Endodermal cell (in vitro differentiated cells): ENCODE measurements at places on chromosomes 1 and 21. TPM values are rescaled to one million over a fixed set of nuclear protein-coding genes. Genes with fewer than 3 reads are reported as not detected.

- H3K27ac ChIP-seq, result no peak overlapping the region
- H3K4me3 ChIP-seq, result no peak overlapping the region
- H3K4me1 ChIP-seq, result no peaks in the 10 kb centered on the region
- no peaks in the 10 kb centered on the region for H3K27me3 ChIP-seq
- no peak for DNase-seq
- H3K36me3 ChIP-seq, result no peaks in the 10 kb centered on the region
Observed at GRCh38 chr21:45891388-45892155, 90.0 kb upstream of the COL6A1 start.

DNA sequence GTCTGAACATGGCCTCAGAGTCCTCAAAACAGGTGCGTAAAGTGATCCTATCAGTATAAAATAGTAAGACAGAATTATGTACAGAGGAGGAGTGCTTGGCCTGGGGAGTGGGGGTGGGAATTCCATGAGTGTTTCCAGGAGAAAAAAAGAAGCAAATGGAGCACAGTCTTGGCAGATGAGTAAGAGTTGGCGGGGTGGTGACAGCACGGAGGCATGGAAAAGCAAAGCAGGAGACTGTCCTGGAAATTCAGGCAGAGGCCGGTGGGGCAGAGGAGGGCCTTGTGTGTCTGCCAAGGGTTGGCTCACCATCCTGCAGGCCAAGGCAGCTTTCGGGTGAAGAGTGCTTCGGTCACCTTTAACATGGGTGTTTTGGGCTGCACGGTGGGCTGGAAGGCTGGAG is 63.4 kb downstream of the OPTC start:
- H3K36me3 ChIP-seq, result no peaks in the 10 kb centered on the region
- DNase-seq, result no peak
- no peaks in the 10 kb centered on the region for H3K27me3 ChIP-seq
- H3K4me1 ChIP-seq, result peaks cover 7% of the 10 kb centered on the region

- H3K4me3 ChIP-seq, result no peak overlapping the region
- H3K27ac ChIP-seq, result no peak overlapping the region
- H3K4me1 ChIP-seq, result no peaks in the 10 kb centered on the region
- DNase-seq, result no peak
Observed at GRCh38 chr1:6638226-6638625, 13.6 kb downstream of the THAP3 start.

- H3K4me3 ChIP-seq, result no peak overlapping the region
- H3K36me3 ChIP-seq, result no peaks in the 10 kb centered on the region
- H3K4me1 ChIP-seq, result no peaks in the 10 kb centered on the region
- DNase-seq, result no peak
- no peak overlapping the region for H3K27ac ChIP-seq
Observed at GRCh38 chr1:33735624-33736023, 128.3 kb upstream of the HMGB4 start.

The MIXL1 gene
- 15.6 to 44.5 TPM (median 16.8 TPM) in 3 replicates for total RNA-seq

DNA sequence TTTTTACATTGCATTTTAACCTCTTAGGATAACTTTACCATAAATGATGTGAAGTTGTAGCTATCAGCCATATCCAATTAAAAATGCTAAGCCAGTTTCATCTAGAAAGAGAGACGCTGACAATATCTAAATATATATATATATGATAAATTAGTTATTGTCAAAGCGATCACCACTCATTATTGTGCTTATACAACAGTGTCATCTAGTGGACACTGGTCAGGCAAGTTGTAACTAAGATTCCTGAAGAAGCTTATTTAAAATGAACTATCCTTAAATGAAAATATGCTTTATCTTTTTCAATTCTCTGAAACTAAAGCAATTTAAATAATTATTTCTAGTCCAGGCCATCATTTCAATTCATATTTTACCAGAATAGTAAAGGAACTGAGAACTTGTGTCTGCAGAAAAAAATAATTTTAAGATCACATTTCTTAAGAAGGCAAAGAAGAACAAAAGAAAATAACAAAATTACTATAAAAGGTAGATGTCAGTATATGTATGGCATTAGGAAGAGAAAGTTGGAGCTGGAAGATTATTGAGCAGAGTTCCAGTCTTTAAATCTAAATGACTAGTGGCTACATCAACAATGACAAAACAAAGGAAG is 193.3 kb upstream of the SNX7 start:
- no peak for DNase-seq
- no peaks in the 10 kb centered on the region for H3K4me1 ChIP-seq
- no peak overlapping the region for H3K4me3 ChIP-seq
- no peak overlapping the region for H3K27ac ChIP-seq

The NID1 gene
- total RNA-seq, result 12.3 to 14.8 TPM (median 12.7 TPM) in 3 replicates

DNA sequence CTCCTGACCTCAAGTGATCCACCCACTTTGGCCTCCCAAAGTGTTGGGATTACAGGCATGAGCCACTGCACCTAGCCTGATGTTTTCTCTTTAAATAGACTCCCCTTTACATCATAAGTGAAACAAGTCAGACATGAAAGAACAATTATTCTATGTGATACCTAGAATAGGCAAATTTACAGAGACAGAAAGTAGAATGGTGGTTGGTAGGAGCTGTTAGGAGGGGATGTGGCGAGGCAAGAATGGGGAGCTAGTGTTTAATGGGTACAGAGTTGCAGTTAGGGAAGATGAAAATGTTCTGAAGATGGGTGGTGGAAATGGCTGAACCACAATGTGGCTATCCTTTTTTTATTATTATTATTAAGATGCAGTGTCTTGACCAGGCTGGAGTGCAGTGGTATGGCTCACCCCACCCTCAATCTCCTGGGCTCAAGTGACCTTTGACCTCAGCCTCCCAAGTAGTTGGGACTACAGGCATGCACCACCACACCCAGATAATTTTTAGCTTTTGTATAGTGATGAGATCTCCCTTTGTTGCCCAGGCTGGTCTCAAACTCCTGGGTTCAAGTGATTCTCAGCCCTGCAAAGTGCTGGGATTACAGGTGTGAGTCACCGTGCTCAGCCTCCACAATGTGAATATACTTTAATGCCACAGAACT is 28.4 kb downstream of the ELF3 start:
- no peak overlapping the region for H3K4me3 ChIP-seq
- no peaks in the 10 kb centered on the region for H3K27me3 ChIP-seq
- H3K36me3 ChIP-seq, result no peaks in the 10 kb centered on the region
- no peak overlapping the region for H3K27ac ChIP-seq
- DNase-seq, result no peak

DNA sequence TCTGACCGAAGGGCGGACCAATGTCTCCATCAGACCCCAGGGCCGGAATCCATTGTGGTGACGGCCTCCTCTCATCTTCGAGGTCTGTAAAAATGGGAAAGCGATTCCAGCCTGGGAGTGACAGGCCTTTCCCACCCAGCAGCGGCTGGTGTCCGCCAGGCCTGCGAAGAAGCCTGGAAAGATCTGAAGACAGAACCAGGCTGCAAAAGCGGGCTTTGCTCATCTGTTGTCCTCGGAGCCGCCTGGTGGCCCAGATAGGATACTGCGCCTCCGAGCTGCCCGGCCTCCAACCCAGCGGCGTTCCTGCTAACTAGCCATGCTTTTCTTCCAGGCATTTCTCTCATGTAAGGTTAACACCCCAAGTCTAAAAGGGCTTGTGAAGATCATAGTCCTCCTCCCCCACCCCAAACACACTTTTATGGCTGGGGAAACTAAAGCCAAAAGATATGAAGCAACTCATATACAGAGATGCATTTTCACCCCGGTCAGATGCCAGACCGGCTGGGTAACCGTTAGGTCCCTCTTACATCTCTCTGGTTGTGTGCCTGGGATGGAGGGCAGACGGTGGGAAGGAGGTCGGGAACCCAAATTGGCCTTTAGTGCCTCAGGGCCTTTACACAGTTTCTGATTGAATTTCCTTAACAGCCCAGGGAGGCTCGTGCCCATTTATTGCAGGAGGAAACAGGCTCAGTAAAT is 1.9 kb upstream of the DHRS3 start:
- H3K27me3 ChIP-seq, result peaks cover 24% of the 10 kb centered on the region
- DNase-seq, result peak; percentile 96
- H3K4me1 ChIP-seq, result peaks cover 4% of the 10 kb centered on the region
- peak overlapping the region; percentile 96 for H3K4me3 ChIP-seq
- H3K27ac ChIP-seq, result no peak overlapping the region
- H3K36me3 ChIP-seq, result no peaks in the 10 kb centered on the region

The CFHR2 gene
- total RNA-seq, result not detected in 3 replicates

The LRRC53 gene
- not detected in 2 replicates for total RNA-seq

GRCh38 chr1:192588546-192588945 is 13.0 kb downstream of the RGS1 start:
- no peaks in the 10 kb centered on the region for H3K4me1 ChIP-seq
- H3K4me3 ChIP-seq, result no peak overlapping the region
- no peak for DNase-seq
- no peaks in the 10 kb centered on the region for H3K36me3 ChIP-seq
- no peaks in the 10 kb centered on the region for H3K27me3 ChIP-seq
- no peak overlapping the region for H3K27ac ChIP-seq

- H3K27me3 ChIP-seq, result no peaks in the 10 kb centered on the region
- H3K4me1 ChIP-seq, result peaks cover 4% of the 10 kb centered on the region
- H3K27ac ChIP-seq, result peak within 1 kb of the TSS; percentile 100
- H3K36me3 ChIP-seq, result peaks cover 29% of the 10 kb centered on the region
- H3K4me3 ChIP-seq, result peak within 1 kb of the TSS; percentile 94
- peak; percentile 65 for DNase-seq
Observed at GRCh38 chr1:228487336-228488124, at the start of gene RNF187. Gene RNF187, plus strand, starts transcription at chr1:228487382.

DNA sequence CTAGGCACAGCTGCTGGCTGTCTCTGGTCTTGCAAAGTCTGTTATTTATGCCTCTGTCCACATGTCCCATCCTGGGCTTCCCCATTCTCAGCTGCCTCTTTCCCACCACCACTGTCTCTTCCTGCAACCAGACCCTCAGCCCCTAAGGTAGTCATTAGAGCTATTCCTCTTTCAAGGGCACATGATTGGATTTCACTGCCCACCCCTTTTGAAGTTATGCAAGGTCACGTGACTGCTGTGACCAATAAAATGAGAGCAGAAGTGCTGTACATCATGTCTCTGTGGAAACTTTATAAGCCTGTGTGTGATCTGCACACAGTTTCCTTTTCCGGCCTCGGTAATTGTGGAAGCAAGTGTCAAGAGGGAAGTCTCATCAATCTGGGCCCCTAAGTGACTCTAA is 136.6 kb upstream of the HMGB4 start:
- DNase-seq, result no peak
- H3K4me3 ChIP-seq, result no peak overlapping the region
- no peaks in the 10 kb centered on the region for H3K36me3 ChIP-seq
- H3K27me3 ChIP-seq, result no peaks in the 10 kb centered on the region
- H3K27ac ChIP-seq, result no peak overlapping the region
- H3K4me1 ChIP-seq, result no peaks in the 10 kb centered on the region

The DMBX1 gene
- 5.6 and 5.7 TPM in 2 replicates for total RNA-seq

- no peaks in the 10 kb centered on the region for H3K27me3 ChIP-seq
- no peak overlapping the region for H3K4me3 ChIP-seq
- H3K27ac ChIP-seq, result no peak overlapping the region
- DNase-seq, result no peak
- H3K36me3 ChIP-seq, result no peaks in the 10 kb centered on the region
- no peaks in the 10 kb centered on the region for H3K4me1 ChIP-seq
Observed at GRCh38 chr1:160451119-160451858, 50.9 kb downstream of the VANGL2 start.

DNA sequence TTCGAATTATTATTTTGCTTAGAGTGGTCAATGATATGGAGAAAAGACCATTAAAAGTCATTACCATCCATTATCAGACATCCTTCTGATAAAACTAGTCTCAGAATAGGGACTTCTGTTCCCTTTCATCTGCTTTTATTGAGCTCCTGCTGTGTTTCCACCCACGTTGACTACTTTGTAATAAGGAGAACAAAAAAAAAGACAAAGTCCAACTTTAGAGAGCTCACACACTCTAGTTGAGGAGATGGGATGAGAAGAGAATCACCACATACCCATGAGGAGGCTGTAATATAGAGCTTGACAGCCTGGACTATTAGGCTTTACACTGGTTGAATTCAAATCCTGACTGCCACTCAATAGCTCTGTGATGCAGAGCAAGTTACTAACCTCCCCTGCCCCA is 27.8 kb upstream of the ALDH9A1 start:
- peaks cover 38% of the 10 kb centered on the region for H3K36me3 ChIP-seq
- DNase-seq, result no peak
- H3K4me1 ChIP-seq, result no peaks in the 10 kb centered on the region
- no peaks in the 10 kb centered on the region for H3K27me3 ChIP-seq

The GNG4 gene
- total RNA-seq, result 7.5 to 14.2 TPM (median 12.8 TPM) in 3 replicates

GRCh38 chr1:187264995-187265602 is 436.4 kb downstream of the PLA2G4A start:
- H3K27ac ChIP-seq, result no peak overlapping the region
- H3K4me3 ChIP-seq, result no peak overlapping the region
- DNase-seq, result peak; percentile 75
- H3K27me3 ChIP-seq, result no peaks in the 10 kb centered on the region

DNA sequence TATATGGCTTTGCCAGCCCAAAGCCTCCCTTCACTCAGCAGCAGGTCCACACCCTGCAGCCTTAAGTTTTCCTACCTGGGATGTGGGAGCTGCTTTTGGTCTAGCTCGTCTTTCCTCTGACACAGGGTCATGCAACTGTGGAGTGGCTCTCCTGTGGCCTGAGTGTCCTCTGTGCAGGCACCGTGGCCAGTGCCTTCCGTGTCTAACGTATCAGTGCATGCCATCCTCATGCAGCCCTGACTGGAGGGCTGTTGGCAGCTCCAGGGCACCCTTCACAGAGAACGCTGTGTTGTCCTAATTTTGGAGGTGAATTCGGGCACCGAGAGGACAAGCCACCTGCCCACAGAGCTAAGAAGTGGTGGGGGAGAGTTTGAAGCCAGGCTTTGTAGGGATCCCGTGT is 25.7 kb upstream of the C1orf174 start:
- H3K27me3 ChIP-seq, result no peaks in the 10 kb centered on the region
- H3K36me3 ChIP-seq, result no peaks in the 10 kb centered on the region
- no peaks in the 10 kb centered on the region for H3K4me1 ChIP-seq
- H3K27ac ChIP-seq, result no peak overlapping the region
- H3K4me3 ChIP-seq, result no peak overlapping the region

GRCh38 chr1:84489766-84490165 is 10.7 kb downstream of the RPF1 start:
- no peak for DNase-seq
- no peaks in the 10 kb centered on the region for H3K27me3 ChIP-seq
- peaks cover 81% of the 10 kb centered on the region for H3K36me3 ChIP-seq
- H3K27ac ChIP-seq, result no peak overlapping the region
- no peaks in the 10 kb centered on the region for H3K4me1 ChIP-seq

DNA sequence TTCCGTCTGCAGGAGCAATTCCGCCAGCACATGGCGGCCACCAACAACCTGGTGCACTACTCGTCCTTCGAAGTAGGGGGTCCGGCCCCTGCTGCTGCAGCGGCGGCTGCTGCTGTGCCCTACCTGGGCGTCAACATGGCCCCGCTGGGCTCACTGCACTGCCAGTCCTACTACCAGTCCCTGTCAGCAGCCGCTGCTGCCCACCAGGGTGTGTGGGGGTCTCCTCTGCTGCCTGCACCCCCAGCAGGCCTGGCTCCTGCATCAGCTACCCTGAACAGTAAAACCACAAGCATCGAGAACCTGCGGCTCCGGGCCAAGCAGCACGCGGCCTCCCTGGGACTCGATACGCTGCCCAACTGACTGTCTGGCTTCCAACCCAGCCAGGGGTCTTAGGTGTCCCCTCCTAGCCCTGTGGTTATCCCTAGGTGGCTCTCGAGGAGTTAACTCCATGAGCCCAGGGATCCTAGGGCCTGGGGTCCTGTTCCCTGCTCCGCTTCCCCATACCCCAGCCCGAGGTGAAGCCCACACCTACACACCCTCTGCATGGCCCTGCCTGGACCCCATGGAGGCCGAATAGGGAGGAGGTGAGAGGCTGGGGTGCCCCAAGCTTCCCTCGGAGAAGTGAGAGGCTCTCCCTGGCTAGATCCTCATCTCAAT is 22.6 kb downstream of the DMBX1 start:
- H3K27ac ChIP-seq, result no peak overlapping the region
- DNase-seq, result peak; percentile 48
- no peaks in the 10 kb centered on the region for H3K36me3 ChIP-seq
- H3K4me3 ChIP-seq, result no peak overlapping the region
- peaks cover 12% of the 10 kb centered on the region for H3K4me1 ChIP-seq
- peaks cover 23% of the 10 kb centered on the region for H3K27me3 ChIP-seq
